ENCODE measurements at places on chromosomes 1 and 21. TPM values are rescaled to one million over a fixed set of nuclear protein-coding genes. Genes with fewer than 3 reads are reported as not detected.
A peak's percentile ranks its signal among the peaks of the same experiment; 100 is the strongest.

BMP8B gene
- total RNA-seq: not detected

NCSTN gene
- total RNA-seq: 110 TPM

ERRFI1 gene
- 55.1 TPM for total RNA-seq

RAD54L gene
- 3.0 TPM for total RNA-seq

DNA sequence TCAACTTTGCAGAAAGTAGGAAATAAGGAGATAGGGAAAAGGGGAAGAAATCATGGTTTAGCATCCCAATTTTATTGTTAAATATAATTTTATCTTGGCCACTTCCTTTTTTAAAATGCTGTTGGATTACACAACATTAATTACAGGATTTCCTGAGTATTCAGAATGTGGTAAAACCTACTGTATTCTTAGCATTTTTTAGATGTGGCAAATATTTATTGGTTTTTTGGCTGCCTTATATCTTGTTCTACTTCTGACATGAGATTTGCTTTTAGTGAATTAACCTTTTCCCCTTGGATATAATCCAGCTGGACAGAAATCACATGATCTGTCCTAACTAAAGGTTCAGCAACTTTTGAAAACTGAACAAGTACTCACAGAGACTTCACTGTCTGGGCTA lies 104.9 kb downstream of the PTGS2 start:
- peak; percentile 39 for DNase-seq

GRCh38 chr1:27931184-27931583 lies 3.6 kb upstream of the SMPDL3B start:
- no peak for DNase-seq

GRCh38 chr1:234658138-234658537 lies 48.2 kb upstream of the IRF2BP2 start:
- peak; percentile 82 for DNase-seq

- peak; percentile 58 for DNase-seq
These were observed 573 bp downstream of the PSMG1 start for GRCh38 chr21:39182484-39183271.

GRCh38 chr1:153991151-153991630 lies 629 bp downstream of the RPS27 start:
- DNase-seq: peak; percentile 58

DNA sequence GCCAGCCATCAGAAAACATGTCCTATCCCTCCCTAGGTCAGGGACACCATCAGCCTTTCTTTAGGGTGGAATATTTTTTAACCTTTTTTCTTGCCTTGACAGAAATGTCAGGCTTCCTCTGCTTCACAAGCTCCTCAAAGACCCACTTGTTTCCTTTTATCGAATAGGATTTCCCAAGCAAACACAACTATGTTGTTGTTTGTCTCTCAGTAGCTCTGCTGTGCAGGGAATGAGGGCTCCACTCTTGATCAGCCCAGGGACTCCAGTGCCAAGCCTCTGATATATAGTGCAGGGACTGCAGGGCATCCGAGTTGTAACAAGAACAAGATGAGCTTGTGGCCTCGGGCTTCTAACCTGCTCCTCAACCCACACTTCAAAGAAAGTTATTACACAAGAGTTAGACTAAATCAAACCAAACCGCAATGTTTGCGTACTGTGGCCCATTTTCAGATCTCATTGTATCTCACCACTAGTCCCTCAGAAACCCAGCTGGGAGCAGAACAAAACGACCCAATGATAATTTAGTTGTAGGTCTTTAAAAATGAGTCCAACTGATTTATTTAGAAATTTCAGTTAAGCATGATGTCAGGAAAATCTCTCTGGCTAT lies 108.1 kb downstream of the ATG4C start:
- no peak for DNase-seq

DNA sequence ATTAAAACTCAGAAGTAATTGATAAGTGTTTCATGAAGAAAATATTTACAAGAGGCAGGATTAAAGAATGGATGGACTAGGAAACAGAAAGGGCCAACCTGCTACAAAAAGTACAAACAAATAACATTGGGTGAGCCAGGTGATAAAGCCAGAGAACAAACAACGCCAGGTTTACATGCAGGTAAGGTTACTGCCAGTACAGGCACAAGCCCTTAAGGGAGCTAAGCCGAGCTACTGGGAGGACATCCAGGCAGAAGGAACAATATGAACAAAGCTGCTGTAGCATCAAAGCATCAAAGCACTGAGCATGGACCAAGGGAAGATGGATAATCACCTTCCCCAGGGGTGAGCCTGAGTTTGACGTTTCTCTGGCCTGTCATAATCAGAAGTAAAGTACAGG lies 380.7 kb downstream of the SEC16B start:
- no peak for DNase-seq

- no peak for DNase-seq
These were observed 41.3 kb upstream of the SLC44A3 start for GRCh38 chr1:94778808-94779207.

- peak; percentile 27 for DNase-seq
These were observed 116.4 kb downstream of the SYT2 start for GRCh38 chr1:202593845-202594244.

DNA sequence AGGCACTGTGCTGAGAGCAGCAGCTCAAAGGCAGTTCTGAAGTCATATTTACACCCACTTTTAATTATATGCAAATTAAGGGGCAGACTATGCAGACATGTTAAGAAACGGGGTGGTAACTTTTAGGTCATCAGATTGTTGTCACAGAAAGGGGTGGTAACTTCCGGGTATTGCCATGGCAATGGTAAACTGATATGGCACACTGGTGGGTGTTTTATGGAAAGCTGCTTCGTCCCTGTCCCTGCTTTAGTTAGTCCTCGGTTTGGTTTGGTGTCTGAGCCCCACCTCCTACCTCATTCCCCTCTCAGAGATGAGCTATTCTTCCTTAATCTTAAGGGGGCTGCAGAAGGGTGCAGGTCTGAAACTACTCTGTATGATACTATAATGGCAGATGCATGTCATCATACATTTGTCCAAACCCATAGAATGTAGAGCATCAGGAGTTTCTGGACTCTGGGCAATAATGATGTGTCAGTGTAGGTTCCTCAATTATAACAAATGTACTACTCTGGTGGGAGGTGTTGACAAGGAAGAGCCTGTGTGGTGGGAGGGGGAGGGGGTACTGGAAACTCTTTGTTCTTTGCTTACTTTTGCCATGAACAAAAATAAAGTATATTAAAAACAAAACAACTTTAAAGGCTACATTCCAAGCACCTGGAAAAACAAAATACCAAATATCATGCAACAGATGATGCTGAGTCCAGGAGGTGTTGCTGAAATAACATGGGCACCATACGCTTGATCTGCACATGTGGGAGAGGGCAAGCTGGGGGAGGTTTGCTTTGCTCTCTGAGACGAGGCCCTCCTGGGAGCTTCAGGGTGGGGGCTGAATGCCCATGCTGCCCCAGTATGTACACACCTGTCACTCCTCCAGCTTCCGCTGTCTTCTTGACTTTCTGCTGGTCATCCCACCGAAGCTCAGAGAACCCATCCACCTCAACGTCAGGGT lies 6.3 kb downstream of the PARP1 start:
- DNase-seq: no peak

DNA sequence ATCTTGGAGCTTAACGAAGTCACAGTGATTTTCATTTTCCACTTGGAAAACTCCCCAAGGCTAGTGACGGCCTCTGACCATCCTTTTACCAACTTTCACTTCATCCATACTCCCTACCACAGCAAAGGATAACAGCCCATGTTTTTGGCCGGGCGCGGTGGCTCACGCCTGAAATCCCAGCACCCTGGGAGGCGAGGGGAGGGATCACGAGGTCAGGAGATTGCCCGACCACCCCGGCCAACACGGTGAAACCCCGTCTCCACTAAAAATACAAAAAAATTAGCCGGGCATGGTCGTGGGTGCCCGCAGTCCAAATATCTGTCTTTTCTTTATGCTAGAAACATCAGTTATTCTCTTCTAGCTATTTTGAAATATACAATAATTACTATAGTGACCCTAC lies 7.3 kb downstream of the ASPM start:
- no peak for DNase-seq

All from GM23248 (cell line).